ENCODE measurements at places on chromosomes 2 and 18.

GRCh38 chr2:128498589-128498988 is 179.9 kb upstream of the HS6ST1 start:
- no peak for DNase-seq

DNA sequence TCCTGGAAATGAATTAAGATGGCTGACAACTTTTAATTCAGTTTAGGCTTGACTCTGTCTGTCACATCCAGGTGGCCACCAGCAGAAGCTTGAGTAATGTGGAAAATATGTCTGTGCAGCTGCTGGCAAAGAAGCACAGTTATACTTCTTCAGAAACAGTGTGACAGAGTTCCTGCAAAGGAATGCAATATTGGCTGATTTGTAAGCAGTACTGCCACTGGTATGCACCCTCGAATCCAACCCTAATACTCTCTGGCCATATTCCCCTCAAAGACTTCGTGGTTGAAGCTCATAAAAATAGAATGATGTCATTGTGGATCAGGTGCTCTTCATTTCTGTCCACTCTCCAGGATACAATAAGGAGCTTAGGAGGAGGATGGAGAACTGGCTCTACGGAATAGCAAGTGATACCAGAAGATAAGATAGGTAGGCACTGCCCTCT is 86.2 kb downstream of the METTL8 start:
- DNase-seq: no peak

- DNase-seq: no peak
These were observed 260.3 kb downstream of the MYCN start for GRCh38 chr2:16200554-16201193.

GRCh38 chr2:151280271-151280670 is 9.2 kb downstream of the NMI start:
- no peak for DNase-seq

- no peak for DNase-seq
These were observed 95.7 kb upstream of the NRP2 start for GRCh38 chr2:205586626-205587025.

DNA sequence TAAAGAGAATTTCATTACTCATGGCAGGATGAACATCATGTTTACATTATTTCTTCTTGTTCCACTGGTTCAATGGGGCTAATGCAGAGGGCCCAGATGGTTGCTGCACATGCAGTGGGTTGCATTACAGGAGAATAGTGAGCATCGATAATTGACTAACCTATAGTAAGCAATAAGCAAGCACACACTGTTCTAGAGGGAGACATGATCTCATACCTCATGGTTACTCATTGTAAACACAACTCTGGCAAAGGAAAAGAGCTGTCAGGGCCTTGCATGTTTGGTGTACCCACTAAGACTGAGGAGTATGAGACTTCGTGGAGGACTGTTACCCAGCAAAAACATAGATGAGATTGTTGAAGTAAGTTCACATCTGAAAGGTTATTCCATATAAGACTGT is 885.6 kb upstream of the VRK2 start:
- DNase-seq: no peak

DNA sequence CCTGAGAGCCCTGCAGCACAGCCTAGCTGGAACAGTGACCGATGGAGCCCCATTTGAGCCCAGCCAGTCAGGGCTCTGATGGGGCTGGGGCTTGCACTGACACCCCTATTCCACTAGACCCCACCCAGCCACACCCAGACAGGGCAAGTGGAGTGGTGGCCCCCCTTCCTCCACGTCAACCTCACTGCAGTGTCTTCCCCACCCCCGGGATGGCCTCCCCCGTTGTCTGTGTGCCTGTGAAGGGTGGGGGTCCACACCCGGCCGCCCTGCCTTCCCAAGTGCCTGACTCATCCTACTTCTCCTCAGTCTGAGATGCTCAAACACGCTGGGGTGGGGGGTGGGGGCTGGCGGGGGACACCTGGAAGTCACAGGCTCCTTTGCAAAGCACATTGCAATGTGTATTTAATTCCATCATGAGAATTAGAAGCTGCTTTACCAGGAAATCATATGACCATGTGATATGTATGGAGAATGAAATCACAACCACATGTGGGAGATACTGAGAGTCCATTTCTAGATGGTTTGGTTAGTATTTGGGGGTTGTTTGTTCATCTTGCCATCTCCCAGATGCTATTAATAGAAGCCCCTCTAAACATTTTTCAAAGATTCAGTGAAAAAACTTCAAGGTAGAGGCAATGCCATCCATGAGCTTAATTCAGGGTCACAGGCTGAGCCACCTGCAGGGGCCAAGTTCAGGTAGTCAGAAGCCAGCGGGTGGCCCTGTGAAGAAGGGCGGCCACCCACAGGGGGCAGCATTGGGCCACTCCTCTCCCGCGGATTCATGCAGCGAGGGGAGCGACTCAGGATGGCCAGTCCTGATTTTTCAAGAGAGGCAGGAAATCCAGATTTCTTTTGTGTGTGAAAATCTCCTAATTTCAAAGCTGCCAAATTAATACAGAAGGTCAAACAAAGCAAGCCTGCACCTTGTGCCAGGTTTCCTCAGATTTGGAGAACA is 22.7 kb upstream of the GMPPA start:
- DNase-seq: peak; percentile 57

DNA sequence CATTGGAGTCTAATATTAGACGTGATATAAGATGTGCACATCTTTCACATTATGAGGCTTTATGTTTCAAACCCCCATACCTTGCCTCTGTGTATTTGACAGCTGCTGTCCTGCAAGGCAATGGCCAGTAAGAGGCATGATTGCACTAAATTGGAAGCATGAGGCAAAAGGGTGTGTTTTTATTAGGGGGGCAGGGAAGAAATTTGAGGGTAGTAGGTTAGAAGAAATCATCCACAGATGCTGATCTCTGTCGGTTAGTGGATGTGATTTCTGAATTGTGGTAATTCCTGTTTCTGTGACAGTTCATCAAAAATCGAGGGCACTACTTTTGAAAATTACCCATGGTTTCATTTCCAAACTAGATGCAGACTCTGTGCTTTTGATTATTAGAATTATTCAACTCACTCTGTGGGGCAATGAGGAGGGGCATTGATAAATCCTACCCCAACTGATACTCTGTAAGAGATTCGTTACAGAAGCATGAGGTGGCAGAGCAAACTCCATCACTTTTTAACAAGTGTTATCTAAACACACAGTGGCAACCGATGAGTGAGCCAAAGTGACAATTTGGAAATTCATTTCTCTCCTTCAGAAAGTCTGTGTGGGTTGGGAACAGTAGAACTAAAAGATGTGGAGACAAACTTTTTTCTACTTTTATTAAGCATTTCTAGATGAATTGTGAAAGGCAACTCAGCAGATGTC is 453.0 kb downstream of the ARHGAP15 start:
- DNase-seq: no peak

DNA sequence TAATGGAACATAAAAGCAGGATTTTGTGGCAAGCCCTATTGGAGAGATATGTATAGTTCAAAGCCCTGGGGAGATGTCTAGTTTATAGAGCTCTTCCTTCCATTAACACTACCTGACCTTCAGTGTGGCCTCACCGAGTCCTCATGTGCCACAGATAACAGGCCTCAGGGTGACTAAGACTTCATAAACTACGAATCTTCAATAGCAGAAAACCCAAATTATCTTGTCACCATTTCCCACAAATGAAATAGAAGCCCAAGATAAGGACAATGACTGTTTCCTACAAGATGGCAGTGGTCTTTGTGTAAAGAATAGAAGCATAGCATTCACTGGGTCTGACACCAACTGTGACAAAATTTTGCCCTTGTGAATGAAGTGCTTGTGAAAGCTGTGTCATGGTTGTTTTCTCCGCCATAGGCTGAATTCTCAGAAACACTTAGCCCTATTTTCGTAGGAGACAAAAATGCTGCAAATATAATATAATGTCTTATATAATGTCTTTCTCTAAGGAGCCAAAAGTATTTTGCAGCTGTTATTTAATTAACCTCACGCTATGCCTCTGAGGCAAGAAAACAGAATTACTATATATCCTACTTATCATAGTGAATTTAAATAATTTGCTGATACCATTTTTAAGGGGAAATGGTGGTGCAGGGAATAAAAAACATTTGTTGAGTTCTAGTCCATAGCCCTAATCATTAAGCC is 136.7 kb upstream of the CWC22 start:
- DNase-seq: no peak

DNA sequence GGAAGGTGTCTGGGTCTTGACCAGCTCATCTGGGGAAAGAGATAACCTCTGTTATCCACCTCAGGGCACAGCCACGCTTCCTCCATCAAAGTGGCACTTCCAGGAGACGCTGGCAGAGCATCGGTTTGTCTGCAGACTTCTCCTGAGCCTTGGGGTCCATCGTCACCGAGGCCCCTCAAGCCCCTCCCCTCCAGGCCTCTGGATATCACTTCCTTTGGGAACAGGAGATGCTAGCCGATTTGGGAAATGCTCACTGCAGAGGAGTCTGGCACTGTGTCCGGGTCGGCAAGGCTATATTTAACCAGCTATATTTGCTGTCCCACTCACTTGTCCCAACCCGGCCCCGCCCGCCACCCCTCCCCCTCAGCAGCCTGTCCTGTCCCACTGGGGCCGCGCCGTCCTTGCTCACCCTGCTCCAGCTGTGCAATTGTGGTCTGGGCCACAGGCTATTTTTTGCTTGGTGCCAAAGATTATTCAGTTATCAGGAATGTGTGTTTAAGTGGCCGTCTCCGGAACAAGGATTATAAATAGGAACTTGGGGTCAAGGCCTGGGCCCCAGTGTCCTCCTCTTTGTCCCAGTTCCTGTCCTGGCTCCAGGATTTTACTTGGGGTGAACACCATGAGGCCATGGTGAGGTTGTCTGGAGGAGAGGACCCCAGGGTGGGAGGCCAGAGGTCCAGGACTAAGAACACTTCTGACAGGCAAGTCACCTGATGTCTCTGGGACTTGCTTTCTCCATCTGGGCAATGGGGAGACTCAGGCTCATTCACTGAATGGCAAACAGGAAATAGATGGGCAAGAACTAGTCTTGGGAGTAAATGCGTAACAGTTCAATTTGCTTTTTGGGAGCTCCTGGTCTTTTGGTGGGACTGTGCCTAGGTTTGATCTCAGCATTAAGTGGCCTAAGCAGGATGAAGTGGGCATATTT is 263.6 kb downstream of the DYSF start:
- no peak for DNase-seq

DNA sequence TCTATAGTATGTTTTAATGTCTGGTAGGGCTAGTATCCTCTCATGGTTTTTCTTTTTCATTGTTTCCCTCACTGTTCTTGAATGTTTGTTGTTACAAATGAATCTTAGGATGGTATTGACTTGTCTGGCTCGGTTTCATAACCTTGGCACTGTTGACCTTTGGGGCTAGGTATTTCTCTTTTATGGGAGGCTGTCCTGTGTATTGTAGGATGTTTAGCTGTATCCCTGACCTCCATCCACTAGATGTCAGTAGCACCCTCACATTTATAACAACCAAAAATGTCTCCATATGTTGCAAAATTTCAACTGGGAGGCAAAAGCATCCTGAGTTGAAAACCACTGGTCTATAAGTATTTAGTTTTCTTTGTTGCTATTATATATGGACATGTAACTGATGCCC is 7.0 kb upstream of the AOX1 start:
- no peak for DNase-seq

Measured in GM12892 (cell line).